Peyer's patch (tissue), 4 donors: ENCODE measurements at places on chromosomes 6 and 20.

GRCh38 chr6:113763876-113764275 lies 93.3 kb upstream of the MARCKS start:
- no peak overlapping the region for H3K4me3 ChIP-seq
- no peak for DNase-seq
- H3K36me3 ChIP-seq = no peaks in the 10 kb centered on the region

DNA sequence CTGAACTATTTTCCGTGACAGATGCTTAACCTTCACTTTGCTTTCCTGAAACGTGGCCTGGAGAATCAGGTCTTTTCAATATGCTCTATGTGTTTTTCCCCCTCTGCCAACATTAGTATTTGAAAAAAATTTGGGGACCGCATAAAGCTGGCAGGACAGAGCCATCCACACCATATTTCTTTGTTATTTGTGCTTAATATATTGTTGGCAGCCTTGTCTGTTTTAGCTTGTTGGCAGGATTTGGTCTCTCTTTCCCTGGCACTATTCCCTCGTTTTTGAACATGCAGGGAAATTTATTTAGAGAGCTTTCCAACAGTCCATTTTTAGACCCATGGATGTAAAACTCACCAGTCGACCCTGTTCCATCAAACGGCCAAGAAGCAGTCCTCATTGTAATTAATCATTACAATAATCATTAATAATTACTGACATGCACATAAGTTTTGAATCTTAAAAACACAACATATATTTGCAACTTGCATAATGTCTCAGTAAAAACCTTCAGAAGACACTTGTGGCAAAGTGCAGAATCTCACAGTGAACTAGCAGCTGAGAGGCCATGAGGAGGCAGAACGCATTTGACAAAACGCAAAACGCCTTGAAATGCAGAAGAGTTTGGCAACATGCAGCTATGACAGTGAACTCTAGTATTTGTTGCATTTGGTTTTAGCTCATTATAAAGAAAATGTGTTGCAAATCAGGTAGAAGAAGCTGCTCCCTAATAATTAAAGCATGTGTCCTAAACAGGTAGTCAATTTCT lies 514.2 kb downstream of the C6orf118 start:
- H3K4me1 ChIP-seq = no peaks in the 10 kb centered on the region
- no peaks in the 10 kb centered on the region for H3K27me3 ChIP-seq
- no peak for DNase-seq
- no peak overlapping the region for H3K4me3 ChIP-seq

DNA sequence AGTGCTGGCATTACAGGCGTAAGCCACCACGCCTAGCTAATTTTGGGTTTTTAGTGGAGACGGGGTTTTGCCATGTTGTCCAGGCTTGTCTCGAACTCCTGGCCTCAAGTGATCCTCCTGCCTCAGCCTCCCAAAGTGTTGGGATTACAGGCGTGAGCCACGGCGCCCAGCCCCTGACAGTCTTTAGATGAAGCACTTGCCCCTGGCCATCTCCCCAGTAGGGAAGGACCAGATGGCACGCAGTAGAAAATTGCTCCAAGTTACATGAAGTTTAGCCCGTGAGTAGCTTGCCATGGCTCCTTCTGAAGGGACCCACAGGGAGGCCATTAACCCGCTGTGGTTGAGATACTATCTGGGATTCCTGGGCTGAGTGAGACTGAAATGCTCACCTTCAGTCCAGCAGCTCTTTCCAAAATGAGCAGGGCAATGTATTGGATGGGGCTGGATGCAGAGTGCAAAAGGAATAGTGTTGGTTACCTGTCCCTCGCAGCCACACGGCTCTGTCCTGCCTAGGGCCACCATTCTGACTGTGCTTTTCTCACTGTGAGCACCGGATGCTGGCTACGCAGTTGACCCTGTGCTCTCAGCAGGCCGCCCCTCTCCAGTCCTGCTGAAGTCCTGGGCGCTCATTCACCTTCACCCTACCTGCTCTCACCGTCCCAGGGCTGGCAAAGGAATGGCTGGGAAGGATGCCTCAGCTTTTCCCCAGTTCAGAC lies 66.9 kb downstream of the EFCAB8 start:
- no peak overlapping the region for H3K27ac ChIP-seq
- DNase-seq = no peak
- no peak overlapping the region for H3K4me3 ChIP-seq
- no peaks in the 10 kb centered on the region for H3K4me1 ChIP-seq
- H3K36me3 ChIP-seq = no peaks in the 10 kb centered on the region

GRCh38 chr6:125670568-125670967 lies 78.9 kb upstream of the HEY2 start:
- no peaks in the 10 kb centered on the region for H3K4me1 ChIP-seq
- no peaks in the 10 kb centered on the region for H3K36me3 ChIP-seq
- no peak overlapping the region for H3K4me3 ChIP-seq
- no peak for DNase-seq
- no peaks in the 10 kb centered on the region for H3K27me3 ChIP-seq
- no peak overlapping the region for H3K27ac ChIP-seq

DNA sequence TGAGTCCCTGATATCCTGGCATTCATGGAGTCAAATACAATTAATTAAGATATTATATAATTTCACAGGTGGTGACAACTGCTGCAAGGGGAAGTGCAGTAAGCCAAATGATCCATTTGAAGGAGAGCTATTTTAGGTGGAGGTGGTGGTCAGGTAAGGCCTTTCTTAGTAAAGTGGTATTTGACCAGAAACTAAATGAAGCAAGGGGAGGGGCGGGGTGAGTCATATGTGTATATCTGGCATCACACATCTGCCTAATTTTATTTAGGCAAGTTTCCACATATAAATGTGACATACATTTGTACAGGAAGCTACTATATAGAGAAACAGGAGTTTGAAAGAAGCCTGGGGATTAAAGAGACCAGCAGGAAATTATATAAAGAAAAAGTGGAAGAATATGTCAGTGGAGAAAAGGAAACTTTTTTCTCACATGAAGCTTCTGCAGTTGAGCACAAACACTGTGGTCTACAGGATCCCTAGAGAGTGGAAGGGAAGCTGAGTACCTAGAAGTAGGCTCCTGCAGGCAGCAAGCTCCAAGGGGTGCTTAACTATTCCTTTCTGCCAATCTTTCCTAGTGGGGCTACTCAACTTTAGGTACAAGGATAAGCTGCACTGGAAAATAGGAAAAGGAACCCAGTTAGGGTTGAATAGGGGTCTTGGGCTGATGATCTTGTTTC lies 99.6 kb downstream of the OGFRL1 start:
- DNase-seq = no peak
- H3K4me1 ChIP-seq = peaks cover 15% of the 10 kb centered on the region
